Right cardiac atrium (tissue), 5 donors: ENCODE measurements at places on chromosomes 3 and 15. TPM values are rescaled to one million over a fixed set of nuclear protein-coding genes. Genes with fewer than 3 reads are reported as not detected.

GRCh38 chr15:25640381-25640780 is 201.6 kb upstream of the UBE3A start:
- DNase-seq = no peak

Gene GPR15
- not detected for polyA plus RNA-seq

- no peak for DNase-seq
These were observed 25.7 kb upstream of the MB21D2 start for GRCh38 chr3:192943393-192943792.

DNA sequence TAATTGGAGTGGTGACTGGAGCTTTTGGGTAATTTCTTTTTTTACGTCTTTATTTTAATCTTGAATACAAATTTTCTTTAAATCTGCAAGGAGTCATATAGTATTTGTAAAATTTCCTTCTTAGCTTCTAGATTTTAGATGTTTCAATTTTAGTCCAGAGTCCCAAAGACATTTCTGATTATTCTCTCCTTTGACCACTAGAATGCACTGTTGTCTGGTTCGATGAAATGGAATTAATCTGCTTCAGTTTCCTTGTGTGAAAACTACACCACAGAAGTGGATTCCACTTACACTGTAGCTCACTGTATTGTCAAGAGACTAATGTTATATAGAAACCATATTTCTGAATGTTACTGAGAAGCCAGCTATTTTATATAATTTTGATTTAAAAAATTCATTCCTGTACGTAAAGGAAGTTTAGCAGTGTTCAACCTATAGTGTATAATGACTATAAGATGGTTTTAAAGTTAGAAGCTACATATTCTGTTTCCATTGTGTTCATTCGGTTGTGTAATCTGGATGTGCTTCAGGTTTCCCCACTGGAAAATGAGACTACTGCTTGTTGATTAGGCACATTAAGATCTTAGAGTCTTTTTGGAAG is 6.1 kb downstream of the GRAMD1C start:
- DNase-seq = no peak

Gene ECT2
- polyA plus RNA-seq = 1.6 TPM

DNA sequence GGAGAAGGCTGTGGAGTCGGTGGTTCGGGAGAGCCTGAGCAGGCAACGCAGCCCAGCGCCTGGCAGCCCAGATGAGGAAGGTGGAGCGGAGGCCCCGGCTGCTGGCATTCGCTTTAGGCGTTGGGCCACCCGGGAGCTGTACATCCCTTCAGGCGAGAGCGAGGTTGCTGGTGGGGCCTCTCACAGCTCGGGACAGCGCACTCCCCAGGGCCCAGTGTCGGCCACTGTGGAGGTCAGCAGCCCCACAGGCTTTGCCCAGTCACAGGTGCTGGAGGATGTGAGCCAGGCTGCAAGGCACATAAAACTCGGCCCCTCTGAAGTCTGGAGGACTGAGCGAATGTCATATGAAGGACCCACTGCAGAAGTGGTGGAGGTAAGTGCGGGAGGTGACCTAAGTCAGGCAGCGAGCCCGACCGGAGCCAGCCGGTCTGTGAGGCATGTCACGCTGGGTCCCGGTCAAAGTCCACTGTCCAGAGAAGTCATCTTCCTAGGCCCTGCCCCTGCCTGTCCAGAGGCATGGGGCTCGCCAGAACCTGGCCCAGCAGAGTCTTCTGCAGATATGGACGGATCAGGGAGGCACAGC is 26.7 kb downstream of the SYNM start:
- no peak for DNase-seq

Gene CD86
- polyA plus RNA-seq = 0.91 TPM

GRCh38 chr15:34360298-34360697 is 6.7 kb downstream of the LPCAT4 start:
- DNase-seq = no peak

Gene ACTC1
- 12,784 TPM for polyA plus RNA-seq

Gene ITGA11
- polyA plus RNA-seq = 11.6 TPM
